T-helper 1 cell (primary cell): ENCODE measurements at places on chromosomes 7 and 10.

DNA sequence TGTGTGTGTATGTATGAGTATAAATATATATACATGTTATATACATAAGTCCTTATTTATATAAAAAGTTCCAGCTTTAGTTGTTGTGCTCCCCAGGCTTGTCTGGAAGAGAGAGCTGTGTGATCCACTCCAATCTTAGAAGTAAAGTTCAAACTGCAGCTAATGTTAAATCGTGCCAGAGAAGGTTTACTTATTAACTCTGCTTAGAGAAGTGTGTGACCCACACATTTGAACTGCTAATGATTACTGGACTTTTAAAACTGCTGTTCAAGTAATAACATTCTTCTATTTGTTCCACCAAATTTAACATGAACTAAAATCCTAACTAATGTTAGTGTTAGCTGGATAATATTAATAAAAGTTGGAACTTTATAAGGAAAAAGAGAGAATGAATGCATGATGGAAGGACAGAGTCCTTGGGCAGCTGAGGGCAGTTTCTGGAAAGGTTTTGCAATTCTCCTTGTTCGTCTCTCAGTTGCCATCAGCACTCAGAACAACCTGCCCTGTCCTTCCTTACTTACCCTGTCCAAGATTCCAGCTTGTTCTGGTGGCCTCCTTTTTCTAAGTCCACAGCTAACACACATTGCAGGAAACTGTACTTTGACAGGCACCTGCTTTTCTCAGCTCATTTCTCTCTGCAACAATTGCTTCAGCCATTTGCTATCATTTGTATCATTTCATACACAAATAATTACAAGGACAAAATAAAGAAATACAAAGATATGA, 162.6 kb downstream of the FAM107B start:
- DNase-seq = no peak

DNA sequence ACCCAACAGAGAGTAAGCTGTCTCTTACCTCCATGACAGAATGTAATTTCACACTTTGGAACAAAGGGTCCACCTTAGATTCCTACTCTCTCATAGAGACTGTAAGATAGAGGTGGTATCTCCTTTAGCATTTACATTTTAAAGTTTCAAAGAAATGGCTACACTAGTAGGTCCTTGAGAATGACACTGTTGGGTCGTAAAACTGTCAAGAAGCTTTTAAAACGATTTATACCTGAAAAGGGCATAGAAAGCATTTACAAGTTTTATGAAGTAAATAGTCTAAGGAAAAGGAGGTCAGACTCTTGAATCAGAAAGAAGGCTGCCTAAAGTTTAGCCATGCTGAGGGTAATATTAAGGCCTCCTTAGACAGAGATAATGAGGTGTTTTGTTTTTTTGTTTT, 1212.4 kb upstream of the PHF14 start:
- DNase-seq = no peak

- no peak for DNase-seq
Measured at GRCh38 chr7:49624611-49625010, 148.8 kb upstream of the VWC2 start.

DNA sequence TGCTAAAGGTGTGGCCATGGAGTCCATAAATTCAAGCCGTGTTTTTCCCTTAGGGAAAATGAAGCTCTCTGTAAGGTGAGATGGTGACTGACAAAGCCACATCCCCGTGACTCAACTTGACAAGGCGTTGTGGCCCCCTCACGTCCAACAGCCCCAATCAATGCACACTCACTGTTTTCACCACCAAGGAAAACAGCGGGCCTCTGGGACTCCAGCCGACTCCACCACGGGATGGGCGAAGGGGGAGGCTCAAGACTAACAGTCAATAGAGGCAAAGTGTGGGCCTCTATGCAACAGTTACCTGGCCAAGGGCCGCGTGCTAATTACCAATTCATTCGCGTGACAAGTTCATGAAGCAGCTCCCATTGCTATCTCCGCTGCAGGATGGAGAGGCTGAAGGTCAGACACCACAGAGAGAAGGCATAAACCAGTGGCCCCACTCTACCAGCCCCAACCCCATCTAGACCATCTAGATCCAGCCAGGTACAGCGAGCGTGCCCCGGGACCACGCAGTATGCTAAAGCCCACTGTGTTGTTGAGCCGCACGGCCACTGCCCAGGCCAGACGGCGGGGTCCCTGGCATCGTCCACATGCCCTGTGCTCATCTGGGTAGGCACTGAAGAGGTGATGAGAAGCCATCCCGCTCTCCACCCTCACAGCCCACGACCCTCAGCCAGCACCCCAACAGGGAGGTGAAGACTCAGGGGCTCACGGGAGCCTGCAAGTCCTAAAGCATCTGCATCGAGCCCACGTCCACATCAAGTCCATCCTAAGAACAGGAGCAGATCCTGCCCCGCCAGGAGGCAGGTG, 76.1 kb downstream of the PROSER2 start:
- no peak for DNase-seq

GRCh38 chr10:129042776-129043595, 424.1 kb upstream of the MGMT start:
- DNase-seq = no peak
